Activated T-helper 17 cell treated with anti-CD3 and anti-CD28 coated beads, Interleukin-2, amount 50 U/mL, for 72 hours (primary cell): ENCODE measurements at places on chromosomes 12 and 14. TPM values are rescaled to one million over a fixed set of nuclear protein-coding genes. Genes with fewer than 3 reads are reported as not detected.

GRCh38 chr14:79658221-79658620 lies 553.1 kb downstream of the DIO2 start:
- ATAC-seq = no peak

- ATAC-seq = no peak
Observed at GRCh38 chr14:74488786-74489397, 4.2 kb downstream of the NPC2 start.

DNA sequence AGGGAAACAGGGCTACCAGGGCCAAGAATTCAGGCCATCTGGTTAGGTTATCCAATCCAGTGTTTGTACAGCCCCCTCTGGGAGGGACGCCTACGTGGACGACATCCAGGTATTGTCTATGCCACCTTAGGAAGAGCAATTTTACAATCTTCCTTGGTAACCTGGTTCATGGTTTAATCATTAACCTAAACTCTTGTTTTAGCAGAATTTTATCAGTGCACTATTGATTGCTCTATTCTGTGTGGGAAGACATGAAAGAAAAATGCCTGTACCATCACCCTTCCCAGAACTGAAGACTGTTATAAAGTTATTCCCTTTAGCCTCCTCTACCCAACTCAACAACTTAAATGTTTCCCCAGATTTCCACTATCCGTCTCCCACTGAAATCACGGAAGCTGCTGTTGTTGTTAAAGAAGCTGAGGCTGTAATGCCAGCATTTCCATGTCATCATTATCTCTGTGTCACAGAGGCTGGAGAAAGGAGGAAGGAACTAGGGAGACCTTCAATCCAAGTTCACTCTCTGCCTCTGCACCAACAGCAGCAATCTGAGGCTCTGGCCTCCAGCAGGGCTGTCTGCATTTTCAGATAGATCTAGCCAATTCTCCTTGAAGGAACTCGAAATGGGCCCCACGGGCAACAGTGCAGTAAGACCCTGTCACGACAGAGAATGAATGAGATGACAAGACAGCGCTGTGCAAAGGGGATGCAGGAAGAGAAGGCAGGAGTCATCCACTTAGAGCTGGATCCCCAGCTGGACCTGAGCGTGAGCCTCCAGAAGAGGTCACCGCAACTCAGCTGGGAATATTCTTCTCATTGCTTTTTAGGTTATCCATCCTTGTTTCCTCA lies 183.4 kb upstream of the GZMB start:
- no peak for ATAC-seq

- ATAC-seq = no peak
Observed at GRCh38 chr14:60309867-60310552, 61.0 kb downstream of the PPM1A start.

DNA sequence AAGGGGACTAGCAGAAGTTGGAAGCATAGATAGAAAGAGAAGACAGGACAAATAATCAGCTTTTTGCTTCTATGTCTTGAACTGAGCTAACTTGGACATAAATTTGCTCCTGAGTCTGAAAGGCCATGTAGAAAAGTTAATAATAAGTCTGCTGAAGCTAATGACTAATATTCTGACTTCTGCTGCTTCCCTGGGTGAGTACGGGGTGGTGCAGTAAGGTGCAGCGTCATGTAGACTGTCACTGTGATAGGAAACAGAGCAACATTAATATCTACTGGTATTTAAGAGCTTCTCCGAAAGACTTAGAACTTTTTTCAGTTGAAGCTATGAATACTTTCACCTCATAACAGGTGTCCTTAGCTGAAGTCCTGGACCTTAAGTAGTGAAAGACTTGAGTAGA lies 34.1 kb upstream of the CPM start:
- no peak for ATAC-seq

SALL2 gene
- total RNA-seq = 6.0 TPM

GRCh38 chr12:110088936-110089335 lies 35.2 kb upstream of the IFT81 start:
- no peak for ATAC-seq

- no peak for ATAC-seq
Observed at GRCh38 chr12:72072592-72073212, 134.1 kb downstream of the TPH2 start.

- ATAC-seq = no peak
Observed at GRCh38 chr12:24138041-24138440, 188.6 kb upstream of the SOX5 start.

DNA sequence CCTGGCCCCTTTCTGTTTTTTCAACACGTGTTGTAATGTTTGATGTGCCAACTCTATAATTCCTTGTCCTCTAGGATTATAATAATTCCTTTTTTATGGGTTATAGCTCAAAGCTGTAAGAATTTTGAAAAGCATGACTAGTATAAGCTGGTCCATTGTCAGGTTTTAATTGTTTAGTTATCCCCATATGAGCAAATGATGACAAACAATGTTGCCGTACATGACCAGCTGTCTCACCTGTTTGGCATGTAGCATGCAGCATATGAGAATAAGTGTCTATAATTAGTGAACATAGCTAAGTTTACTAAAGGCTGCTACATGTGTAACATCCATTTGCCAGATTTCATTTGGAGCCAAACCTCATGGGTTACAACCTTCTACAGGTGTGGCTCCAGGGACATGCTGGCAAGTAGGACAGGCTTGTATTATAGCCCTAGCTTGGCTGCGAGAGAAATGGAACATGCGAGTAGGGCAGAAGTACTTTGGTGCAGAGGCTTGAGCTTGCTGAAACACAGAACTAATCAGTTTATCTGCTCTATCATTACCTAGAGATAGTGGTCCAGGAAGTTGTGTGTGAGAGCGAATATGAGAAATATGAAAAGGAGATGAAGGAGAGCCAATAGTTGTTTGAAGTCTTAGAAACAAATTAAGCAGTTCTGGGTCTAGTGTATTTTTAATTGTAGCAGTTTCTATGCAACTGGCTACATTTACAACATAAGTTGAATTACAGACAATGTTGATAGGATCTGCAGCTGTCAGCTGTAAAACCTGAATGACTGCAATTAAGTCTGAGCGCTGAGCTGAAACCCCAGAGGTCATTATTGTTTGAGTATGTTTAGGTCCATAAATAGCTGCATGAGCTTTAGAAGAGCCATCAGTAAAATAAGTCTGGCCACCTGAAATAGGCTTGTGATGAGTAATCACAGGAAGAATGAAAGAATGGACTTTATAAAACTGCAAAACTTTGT lies 22.6 kb upstream of the MAPKAPK5 start:
- no peak for ATAC-seq

DNA sequence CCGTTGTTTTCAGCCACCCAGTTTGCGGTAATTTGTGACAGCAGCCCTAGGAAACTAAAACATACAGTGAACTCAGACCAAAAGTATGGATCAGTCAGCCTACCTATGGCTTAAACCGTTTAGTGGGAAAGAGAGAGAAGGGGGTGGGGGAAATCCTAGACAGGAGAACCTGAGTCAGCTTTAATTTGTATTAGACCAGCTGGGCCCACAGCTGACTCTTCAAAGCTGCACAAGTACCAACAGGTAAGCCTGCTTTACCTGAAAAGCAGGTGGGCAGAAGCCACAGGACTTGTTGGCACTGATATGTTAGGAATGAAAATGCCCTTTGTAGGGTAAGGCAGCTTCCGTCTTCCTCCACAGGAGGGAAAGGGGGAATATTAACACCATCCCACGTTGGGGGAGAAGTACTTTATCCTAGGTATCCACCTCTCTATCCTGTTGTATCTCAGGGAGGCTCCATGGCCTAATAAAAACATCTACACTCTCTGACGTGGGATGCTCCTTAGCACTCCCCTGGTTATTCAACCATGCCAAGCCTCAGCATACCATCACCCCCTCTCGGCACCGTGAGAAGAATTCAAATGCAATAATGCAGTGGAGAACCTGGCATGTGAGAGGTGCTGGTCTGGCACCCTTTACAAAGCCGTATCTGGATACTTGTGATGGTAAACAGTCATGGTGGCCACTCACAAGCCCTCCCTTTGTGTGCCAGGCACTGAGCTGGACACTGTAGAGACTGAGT lies 70.3 kb downstream of the STON2 start:
- no peak for ATAC-seq
